ENCODE measurements at places on chromosomes 2 and 18.

GRCh38 chr2:108244667-108245414, 5.1 kb downstream of the SULT1C3 start:
- DNase-seq, result no peak

- no peak for DNase-seq
Measured at GRCh38 chr2:174634130-174635014, 36.8 kb upstream of the WIPF1 start.

- DNase-seq, result no peak
Measured at GRCh38 chr2:1709335-1709605, 35.0 kb downstream of the PXDN start.

DNA sequence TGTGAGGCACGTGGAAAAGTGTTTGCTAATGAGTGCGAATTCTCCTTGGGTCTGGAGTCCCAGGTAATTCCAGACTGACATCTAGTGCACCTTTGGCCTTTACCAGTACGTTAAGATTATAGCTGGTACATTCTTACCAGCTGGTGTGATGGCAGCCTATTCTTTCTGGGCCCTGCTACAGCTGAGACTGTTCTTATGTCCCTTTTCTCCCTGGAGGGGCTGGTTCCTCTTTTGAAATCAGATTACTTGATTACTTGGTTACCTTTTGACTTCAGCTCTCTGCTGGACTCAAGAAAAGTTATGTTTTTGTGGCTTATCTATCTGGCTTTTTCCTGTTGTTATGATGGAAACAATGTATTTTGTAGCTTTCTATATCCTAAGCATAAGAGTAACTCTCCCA, 14.5 kb downstream of the CABYR start:
- DNase-seq, result no peak

- no peak for DNase-seq
Measured at GRCh38 chr2:215705771-215706361, 270.0 kb upstream of the FN1 start.

GRCh38 chr2:170525566-170525900, 189.6 kb upstream of the SP5 start:
- no peak for DNase-seq

DNA sequence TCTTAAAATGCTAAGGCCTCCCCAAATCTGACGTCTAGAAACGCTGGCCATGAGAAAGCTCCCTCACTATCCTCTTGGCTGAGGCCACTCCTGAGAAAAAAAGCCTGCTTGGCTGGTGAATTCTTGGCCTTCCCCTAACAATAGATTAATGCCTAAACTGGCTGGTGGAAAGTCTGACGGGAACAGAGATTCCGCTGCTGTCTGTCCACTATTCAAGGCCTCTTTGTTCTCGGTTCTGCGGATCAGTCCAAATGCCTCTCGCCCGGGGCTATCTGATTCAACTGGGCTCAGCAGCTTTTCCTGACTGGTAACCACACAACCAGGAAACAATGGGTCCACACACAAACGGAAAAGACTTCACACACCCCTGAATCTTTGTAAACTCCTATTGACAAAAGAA, 27.2 kb downstream of the PXDN start:
- no peak for DNase-seq

All from NCI-H345 (cell line).